ENCODE measurements at places on chromosomes 2 and 18.

DNA sequence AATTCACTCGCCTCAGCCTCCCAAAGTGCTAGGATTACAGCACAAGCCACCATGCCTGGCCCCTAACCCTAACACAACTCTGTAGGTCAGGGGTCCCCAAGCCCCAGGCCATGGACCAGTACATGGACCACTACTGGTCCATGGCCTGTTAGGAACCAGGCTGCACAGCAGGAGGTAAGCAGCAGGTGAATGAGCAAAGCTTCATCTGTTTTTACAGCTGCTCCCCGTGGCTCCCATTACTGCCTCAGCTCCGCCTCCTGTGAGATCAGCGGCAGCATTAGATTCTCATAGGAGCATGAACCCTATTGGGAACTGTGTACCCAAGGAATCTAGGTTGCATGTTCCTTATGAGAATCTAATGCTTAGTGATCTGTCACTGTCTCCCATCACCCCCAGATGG is 201.7 kb downstream of the NRP2 start:
- no peak for DNase-seq

- no peak for DNase-seq
These were observed 103.4 kb downstream of the TNS1 start for GRCh38 chr2:217899231-217900009.

GRCh38 chr2:186593523-186593922 is 3.7 kb downstream of the ITGAV start:
- no peak for DNase-seq

- no peak for DNase-seq
These were observed 37.9 kb downstream of the LNPK start for GRCh38 chr2:175964195-175964594.

- no peak for DNase-seq
These were observed 523 bp downstream of the REG3A start for GRCh38 chr2:79159030-79159429.

- no peak for DNase-seq
These were observed 123.0 kb downstream of the MTX2 start for GRCh38 chr2:176392249-176392648.

GRCh38 chr2:236603361-236604015 is 33.9 kb downstream of the ACKR3 start:
- no peak for DNase-seq

DNA sequence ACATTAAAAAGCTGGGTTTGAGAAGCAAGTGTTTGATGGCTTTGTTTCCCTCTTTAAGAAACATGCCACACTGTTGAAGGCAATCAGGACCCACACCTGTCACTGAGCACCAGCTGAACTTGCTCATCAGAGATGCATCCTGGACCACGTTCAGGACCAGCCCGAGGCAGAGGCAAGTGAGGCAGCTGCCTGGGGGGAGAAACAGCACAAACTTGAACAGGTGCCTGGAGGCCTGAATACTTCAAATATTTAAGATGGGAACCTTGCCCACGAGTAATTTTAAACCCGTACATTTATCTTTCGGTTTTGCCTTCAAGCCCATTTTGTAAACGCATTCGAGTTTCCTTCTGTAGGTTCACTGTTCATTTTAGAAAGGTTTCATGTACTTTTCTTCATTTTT is 421.3 kb downstream of the NYAP2 start:
- no peak for DNase-seq

- DNase-seq, result no peak
These were observed 124.4 kb downstream of the ARL4C start for GRCh38 chr2:234372506-234372905.

GRCh38 chr2:69993048-69993565 is 31.7 kb upstream of the ASPRV1 start:
- DNase-seq, result no peak

DNA sequence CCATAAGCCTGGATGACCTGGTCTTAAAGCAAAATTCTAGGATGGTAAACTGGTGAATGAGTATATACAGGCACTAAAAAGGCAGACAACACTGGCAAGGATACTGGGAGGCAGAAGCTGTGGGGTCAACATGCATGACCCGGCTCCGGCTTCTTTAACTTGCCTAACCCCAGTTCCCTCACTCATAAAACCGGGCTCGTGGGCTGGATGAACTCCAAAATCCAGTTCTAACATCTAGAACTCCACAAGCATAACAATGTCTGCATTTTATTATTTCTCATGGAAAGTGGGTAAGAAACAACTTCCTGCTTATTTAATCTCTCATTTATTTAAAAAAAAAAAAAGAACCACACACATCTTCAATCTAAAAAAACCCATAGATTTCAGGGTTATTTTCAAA is 57.3 kb downstream of the FARSB start:
- DNase-seq, result no peak

- no peak for DNase-seq
These were observed 28.2 kb upstream of the MFF start for GRCh38 chr2:227296671-227297405.

GRCh38 chr2:217742276-217742675 is 260.5 kb downstream of the TNS1 start:
- no peak for DNase-seq

DNA sequence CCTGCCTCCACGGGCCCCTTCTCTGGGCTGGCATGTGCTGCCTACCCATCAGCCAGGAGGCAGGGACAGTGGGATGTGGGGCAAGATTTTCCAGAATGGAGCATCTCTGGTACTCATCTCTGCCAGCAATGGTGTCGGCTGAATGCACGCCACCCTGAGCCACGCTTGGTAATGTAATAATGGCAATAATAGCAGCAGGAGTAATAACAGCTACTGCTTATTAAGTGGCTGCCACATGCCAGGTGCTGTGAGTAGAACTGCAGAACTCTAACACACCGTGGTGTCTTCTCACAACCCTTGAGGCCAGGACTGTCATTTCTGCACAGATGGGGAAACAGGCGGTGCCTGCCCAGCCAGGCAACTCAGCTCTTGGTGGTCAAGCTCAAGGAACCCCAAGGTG is 113.6 kb downstream of the CELF4 start:
- DNase-seq, result no peak

GRCh38 chr2:229539628-229540027 is 174.7 kb downstream of the DNER start:
- no peak for DNase-seq

- no peak for DNase-seq
These were observed 929.7 kb downstream of the LRP1B start for GRCh38 chr2:141201016-141201565.

- no peak for DNase-seq
These were observed 215.8 kb upstream of the DTNA start for GRCh38 chr18:34494359-34494696.

DNA sequence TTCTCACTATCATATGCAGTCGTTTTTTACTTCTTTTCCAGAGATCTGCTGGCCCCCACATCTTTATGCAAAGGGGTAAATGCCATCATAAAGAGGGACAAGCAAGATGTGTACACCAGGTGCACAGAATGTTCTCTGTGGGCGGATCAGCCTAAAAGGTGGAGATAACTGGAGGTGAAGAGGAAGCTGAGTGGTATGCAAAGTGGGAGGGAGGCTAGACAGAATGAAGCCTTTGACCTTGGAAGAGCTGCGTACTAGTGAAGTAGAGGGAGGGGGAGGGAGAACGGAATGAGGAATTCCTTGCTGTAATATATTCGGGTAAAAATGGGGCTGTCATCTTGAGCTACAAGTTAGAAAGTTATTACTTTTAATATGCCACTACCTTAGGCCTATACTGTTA is 287.5 kb upstream of the VRK2 start:
- no peak for DNase-seq

- DNase-seq, result no peak
These were observed 1615.8 kb upstream of the TMEFF2 start for GRCh38 chr2:193810533-193810932.

DNA sequence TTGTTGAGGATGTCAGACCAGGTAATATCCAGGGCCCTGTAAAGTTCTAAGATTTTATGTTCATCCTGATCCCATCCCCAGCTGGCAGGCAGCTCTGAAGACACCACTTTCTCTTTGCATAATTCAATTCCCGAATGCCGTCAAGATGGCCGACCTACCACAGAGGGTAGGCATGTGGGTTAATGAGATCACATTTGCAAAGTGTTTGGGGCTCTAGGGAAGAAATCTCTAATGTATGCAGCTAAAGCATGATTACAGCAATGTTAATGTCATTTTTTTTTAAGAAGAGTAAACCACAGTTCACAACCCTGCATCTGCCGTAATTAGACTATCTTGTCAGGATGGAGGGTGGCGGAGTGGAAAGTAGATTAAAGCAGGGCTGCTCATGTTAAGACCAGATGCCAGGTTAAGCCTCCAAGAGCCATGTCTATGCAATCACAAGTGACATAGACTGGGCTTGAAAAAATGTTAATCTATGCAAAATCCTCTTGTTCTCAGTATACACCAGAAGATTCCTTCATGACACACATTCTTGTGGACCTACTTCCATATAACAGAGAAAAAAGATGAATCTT is 131.4 kb downstream of the ALK start:
- DNase-seq, result no peak

DNA sequence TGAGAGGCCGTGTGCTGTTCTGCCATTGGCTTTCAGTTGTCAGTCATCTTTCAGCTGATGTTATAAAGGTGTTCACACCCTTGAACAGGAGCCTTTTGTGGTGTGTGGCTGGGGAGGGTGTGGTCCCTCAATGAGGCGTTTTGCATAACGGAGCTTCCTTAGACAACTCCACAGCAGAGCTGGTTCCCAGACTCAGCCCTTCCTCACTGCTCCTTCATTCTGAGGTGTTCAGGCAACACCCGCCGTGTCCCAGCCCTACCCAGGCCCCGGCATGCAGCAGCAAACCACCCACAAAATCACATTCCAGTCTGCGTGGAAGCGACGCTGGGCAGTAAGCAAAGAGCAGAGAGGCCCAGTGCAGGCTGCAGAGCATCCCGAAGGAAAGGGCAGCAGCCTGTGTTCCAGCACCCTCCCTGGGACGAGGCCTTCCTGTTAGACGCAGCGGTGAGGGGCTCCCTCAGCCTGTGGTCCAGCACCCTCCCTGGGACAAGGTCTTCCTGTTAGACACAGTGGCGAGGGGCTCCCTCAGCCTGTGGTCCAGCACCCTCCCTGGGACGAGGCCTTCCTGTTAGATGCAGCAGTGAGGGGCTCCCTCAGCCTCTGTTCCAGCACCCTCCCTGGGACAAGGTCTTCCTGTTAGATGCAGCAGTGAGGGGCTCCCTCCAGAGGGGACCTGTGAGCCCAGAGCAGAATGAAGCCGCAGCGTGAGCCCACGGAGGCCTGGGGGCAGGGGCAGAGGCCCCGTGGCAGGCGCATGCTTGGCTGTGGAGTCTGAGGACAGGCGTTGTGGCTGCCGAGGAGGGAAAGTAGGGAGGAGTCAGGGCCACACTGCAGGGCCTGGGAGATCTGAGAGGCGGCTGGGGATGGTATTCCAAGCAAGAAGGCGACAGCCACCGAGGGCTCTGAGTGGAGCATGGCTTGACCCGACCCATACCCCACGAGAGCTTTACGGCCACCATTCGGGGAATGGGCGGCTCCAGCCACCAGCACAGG is 201.8 kb upstream of the HDAC4 start:
- no peak for DNase-seq

- no peak for DNase-seq
These were observed 136.3 kb upstream of the REV1 start for GRCh38 chr2:99626158-99626557.

GRCh38 chr2:232304236-232304635 is 74.3 kb upstream of the ALPP start:
- no peak for DNase-seq

GRCh38 chr2:169978402-169979017 is 151.3 kb downstream of the UBR3 start:
- no peak for DNase-seq

- no peak for DNase-seq
These were observed 160.3 kb downstream of the TMEM18 start for GRCh38 chr2:516944-517343.

DNA sequence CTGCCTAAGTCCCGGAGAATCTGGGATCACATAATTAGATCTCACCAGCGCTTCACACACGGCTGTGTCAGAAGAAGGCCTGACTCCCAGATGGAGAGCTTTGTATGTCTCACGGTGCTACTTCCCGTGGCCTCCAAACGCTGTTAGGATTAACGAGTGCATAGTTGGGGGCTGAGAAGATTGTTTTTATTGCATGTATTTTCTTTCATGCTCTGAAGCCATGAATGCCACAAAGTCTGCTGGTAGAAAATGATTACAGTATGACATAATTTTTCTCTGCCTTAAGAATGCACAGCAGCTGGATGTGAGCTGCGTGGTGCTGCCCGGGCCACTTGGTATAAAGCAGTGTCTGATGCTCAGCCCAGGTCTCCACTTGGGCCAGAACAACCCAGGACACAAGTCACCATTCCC is 166.5 kb downstream of the SEPTIN10 start:
- DNase-seq, result no peak

DNA sequence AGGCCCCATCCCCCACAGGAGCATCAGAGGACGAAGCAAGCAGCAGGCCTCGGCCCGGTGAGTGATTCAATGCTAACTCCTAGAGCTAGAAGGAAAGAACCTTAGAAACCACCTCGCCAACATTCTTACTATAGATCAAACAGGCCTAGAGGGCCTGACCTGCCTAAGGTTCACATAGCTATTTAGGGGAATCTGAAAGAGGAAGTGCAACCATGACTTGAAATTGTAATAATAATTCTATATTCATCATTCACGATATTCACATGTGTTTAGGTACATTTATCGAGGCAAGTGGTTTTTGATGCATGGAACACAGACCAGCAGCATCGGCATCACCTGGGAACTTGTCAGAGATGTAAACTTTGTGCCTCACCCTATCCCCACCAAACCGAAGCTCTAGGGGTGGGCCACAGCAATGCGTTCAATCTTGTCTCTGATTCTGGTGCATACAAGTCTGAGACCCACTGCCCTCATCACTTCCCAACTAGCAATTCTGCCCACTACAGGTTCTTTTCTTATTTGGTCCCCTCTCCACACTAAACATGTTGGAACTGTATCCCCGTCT is 78.0 kb upstream of the DNMT3A start:
- no peak for DNase-seq

DNA sequence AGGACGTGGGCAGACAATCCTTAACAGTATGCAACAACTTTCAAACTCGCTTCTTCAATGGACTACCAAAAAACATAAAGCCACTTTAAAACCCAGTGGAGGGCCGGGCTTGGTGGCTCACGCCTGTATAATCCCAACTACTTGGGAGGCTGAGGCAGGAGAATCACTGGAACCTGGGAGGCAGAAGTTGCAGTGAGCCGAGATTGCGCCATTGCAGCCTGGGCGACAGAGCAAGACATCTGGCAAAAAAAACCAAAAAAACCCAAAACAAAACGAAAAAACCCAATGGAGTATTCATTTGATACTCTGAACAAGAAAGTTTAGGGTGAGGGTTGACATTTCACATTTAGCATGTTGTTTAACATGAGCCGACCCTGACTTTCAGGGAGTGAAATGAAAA is 14.0 kb downstream of the RNF125 start:
- no peak for DNase-seq
